ENCODE measurements at places on chromosomes 1 and 21. TPM values are rescaled to one million over a fixed set of nuclear protein-coding genes. Genes with fewer than 3 reads are reported as not detected.

Gene ADORA3
- 0.74 TPM for total RNA-seq

Gene FLG
- under 0.01 TPM for total RNA-seq

Gene NBPF6
- not detected for total RNA-seq

Gene FMO1
- total RNA-seq, result 4.2 TPM

Gene KRTAP13-3
- not detected for total RNA-seq

Gene LCE1F
- total RNA-seq, result not detected

Gene CGN
- total RNA-seq, result 1.7 TPM

Gene ABCA4
- 0.25 TPM for total RNA-seq

Gene STUM
- 39.1 TPM for total RNA-seq

Gene APOBEC4
- not detected for total RNA-seq

Gene MCOLN3
- total RNA-seq, result not detected

Gene CHRNB2
- 22.4 TPM for total RNA-seq

Gene DIRAS3
- total RNA-seq, result 4.2 TPM

Gene SYT6
- total RNA-seq, result 13.5 TPM

Gene TMEM69
- total RNA-seq, result 13.8 TPM

Gene HMGCL
- 8.4 TPM for total RNA-seq

Gene ATP1A4
- under 0.01 TPM for total RNA-seq

Gene SUSD4
- total RNA-seq, result 9.8 TPM

All from temporal lobe (tissue), 4 donors.